ENCODE measurements at places on chromosomes 4 and X. TPM values are rescaled to one million over a fixed set of nuclear protein-coding genes. Genes with fewer than 3 reads are reported as not detected.

DNA sequence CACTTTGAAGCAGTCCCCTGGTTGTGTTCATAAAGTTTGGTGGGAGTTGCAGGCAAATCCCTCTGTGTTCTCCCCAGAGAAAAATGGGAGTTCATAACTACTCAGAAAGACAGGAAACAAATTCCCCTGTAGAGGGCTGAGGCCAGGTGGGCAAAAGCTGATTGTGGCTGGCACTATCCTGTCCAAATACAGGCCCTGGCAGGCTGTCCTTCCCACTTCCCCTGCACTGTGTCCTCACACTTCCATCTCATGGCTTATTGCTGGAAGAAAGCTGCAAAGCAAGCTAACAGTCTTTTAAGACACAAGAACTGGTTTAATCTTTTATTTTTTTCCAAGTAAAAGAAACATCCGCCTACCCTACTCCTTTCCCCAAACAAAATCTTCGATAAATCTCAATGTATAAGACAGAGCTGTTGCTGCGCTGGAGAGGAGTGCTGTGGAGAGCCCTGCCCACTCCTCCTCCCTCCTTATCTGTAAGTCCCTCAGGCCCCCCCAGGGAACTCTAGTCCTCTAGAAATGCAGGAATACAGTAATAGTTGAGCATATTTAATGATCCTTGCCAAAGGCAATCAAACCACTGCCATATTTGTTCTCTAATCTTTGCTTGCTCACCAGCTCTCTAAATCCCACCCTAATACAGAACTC is 14.0 kb downstream of the TAPT1 start:
- peaks cover 5% of the 10 kb centered on the region for H3K36me3 ChIP-seq
- no peak for DNase-seq
- no peak overlapping the region for H3K27ac ChIP-seq

GRCh38 chrX:115362334-115363095 is 73.0 kb downstream of the LUZP4 start:
- no peaks in the 10 kb centered on the region for H3K36me3 ChIP-seq
- H3K4me3 ChIP-seq, result no peak overlapping the region
- peak; percentile 61 for DNase-seq
- H3K27ac ChIP-seq, result no peak overlapping the region
- H3K27me3 ChIP-seq, result no peaks in the 10 kb centered on the region

DNA sequence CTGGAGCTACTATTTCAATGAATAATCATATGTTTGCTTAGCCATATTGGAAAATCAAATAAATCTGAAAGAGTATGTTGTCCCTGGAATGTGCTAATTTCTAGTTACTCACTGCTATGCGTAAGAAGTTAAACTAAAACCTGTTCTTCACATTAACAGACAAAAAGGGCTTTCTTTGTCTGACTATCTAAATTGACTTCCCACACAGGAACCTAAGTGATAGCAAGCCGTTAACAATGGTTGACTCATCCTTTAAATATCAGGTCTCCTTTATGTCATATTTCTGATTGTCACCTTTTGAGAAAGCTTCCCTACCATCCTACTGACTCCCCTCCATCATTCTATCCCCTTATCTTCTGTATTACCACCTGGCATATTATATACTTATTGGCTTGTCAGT is 81.4 kb downstream of the AMELX start:
- no peaks in the 10 kb centered on the region for H3K4me1 ChIP-seq
- H3K36me3 ChIP-seq, result no peaks in the 10 kb centered on the region
- no peak for DNase-seq
- no peak overlapping the region for H3K27ac ChIP-seq

DNA sequence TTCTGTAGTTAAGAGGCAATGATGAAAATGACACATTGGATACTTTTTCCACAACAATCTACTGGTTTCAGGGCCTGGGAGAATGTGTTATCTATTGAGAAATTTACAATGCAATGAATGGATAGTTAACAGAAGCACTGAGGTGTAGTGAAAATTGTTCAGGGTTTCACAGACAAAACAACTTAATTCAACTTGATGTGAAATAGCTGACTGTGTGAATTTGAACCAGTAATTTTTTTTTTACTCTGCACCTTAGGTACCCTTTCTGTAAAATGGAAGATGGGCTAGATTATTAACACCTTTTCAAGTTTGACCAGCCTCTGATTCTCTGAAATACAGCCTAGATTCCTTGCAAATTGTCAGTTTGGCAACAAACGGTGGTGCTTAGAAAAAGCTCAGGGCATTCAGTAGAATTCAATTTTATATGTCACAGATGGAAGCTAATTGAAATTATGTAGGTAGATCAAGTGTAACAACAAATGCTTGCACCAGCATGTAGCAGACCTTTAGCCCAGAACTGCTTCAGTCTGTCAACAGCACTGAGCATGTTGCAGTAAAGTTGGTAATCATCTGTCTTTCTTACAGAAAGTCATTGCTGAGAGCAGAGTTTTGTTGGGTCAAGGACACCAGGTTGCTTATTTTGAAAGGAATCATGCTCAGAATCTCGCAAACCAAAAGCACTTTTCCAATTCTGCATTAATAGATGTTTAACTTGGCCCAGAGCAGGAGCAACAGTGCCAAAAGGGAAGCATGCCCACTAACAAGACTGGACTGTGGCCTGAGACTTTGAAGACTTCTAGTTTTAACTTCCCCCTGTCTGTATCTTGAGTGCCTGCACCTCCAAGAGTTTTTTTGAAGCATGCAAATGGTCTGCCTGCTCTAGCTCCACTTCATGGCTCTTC is 526.6 kb downstream of the PACRGL start:
- H3K27ac ChIP-seq, result no peak overlapping the region
- no peaks in the 10 kb centered on the region for H3K36me3 ChIP-seq
- no peaks in the 10 kb centered on the region for H3K4me1 ChIP-seq
- H3K4me3 ChIP-seq, result no peak overlapping the region
- H3K27me3 ChIP-seq, result no peaks in the 10 kb centered on the region

GRCh38 chrX:153061732-153062131 is 5.5 kb downstream of the PNMA3 start:
- H3K36me3 ChIP-seq, result no peaks in the 10 kb centered on the region
- no peak overlapping the region for H3K4me3 ChIP-seq
- H3K4me1 ChIP-seq, result no peaks in the 10 kb centered on the region

GRCh38 chr4:111775556-111776297 is 369.5 kb upstream of the FAM241A start:
- no peaks in the 10 kb centered on the region for H3K27me3 ChIP-seq
- H3K27ac ChIP-seq, result no peak overlapping the region
- no peak overlapping the region for H3K4me3 ChIP-seq
- H3K4me1 ChIP-seq, result no peaks in the 10 kb centered on the region

- no peak overlapping the region for H3K27ac ChIP-seq
- DNase-seq, result peak; percentile 57
- no peaks in the 10 kb centered on the region for H3K27me3 ChIP-seq
- no peaks in the 10 kb centered on the region for H3K4me1 ChIP-seq
These were observed 38.9 kb downstream of the CNGA2 start for GRCh38 chrX:151773434-151773833.

DNA sequence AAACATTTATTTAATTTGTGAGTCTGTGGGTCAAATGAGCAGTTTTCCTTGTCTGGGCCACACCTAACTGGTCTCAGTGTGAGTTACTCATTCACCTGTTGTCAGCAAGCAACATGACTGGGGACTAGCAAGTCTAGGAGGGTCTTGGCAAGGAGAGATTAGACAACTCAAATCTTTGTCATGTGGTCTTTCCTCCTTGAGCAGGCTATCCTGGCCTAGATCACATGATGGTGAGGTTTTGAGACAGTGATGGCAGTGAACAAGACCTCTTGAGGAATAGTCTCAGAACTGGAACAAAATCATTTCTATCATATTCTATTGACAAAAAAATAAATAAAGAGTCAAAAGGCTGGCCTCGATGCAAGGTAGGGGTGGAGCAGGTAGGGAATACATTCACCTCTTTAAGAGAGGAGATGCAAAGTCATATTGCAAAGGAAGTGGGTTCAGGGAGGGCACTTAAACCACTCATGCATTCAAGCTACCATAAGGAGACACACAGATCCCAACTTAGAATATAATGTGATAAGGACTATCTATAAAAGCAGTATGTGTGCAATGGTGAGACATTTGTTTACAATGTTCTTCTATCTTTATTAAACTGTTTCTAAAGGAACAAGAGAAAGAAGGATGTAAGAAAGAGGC is 135.7 kb downstream of the ZNF330 start:
- H3K27me3 ChIP-seq, result no peaks in the 10 kb centered on the region
- no peak for DNase-seq
- no peak overlapping the region for H3K4me3 ChIP-seq
- no peaks in the 10 kb centered on the region for H3K36me3 ChIP-seq

GRCh38 chr4:75498041-75498440 is 16.2 kb downstream of the RCHY1 start:
- no peak for DNase-seq
- H3K27ac ChIP-seq, result no peak overlapping the region
- H3K36me3 ChIP-seq, result peaks cover 65% of the 10 kb centered on the region
- no peaks in the 10 kb centered on the region for H3K27me3 ChIP-seq

DNA sequence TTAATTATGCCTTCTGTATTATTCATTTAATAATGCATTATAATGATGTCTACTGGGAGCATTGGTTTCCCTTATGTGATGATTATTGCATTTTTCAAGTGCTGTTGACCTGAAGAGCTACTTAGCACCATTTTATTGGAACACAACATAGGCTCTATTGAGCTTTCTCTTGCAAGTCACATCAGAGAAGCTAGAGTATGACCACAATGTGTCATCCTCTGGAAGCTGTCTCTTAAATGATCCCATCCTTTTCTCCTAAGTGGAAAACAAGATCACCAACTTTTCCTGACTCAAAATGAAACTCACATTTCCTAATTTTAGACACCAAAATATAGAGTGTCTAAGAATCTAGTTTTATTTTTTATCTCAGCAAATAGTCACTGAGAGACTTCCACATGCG is 1451.9 kb downstream of the PCDH7 start:
- no peaks in the 10 kb centered on the region for H3K27me3 ChIP-seq
- no peaks in the 10 kb centered on the region for H3K36me3 ChIP-seq
- no peak overlapping the region for H3K4me3 ChIP-seq
- no peak overlapping the region for H3K27ac ChIP-seq
- H3K4me1 ChIP-seq, result no peaks in the 10 kb centered on the region
- no peak for DNase-seq

GRCh38 chr4:138178566-138178965 is 63.6 kb downstream of the SLC7A11 start:
- no peak overlapping the region for H3K27ac ChIP-seq
- no peak overlapping the region for H3K4me3 ChIP-seq
- no peak for DNase-seq
- no peaks in the 10 kb centered on the region for H3K27me3 ChIP-seq
- no peaks in the 10 kb centered on the region for H3K4me1 ChIP-seq

- no peak overlapping the region for H3K4me3 ChIP-seq
- no peak for DNase-seq
- H3K4me1 ChIP-seq, result no peaks in the 10 kb centered on the region
- H3K36me3 ChIP-seq, result no peaks in the 10 kb centered on the region
These were observed 1540.0 kb upstream of the PABPC4L start for GRCh38 chr4:135741583-135741982.

DNA sequence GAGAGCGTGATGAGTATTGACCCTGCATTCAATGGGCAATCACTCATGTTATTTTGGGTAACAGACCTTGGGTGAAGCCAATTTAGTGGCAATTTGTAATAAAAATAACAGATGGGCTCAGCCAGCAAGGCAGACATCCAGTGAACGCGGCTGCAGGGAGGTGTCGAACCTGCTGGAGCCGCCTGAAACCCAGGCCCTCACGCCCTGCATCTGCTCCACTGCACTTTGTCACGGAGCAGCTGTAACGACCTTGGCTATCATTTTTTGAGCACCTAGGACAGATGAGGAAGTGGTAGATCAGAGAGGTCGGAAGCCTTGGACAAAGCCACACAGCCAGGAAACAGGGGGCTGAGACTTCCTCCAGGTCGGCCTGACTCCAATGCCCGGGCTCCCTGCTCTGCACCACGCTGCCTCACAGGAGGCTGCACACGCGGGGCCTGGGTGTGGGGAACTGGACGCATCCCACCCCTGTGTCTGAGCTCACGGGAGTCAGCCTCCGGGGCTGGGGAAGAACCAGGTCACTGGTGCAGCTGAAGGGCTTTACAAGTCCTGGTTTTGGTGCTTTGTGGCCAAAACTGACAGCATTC is 19.4 kb downstream of the HMX1 start:
- DNase-seq, result no peak
- peaks cover 79% of the 10 kb centered on the region for H3K27me3 ChIP-seq
- H3K4me1 ChIP-seq, result no peaks in the 10 kb centered on the region
- no peak overlapping the region for H3K27ac ChIP-seq
- H3K4me3 ChIP-seq, result no peak overlapping the region

DNA sequence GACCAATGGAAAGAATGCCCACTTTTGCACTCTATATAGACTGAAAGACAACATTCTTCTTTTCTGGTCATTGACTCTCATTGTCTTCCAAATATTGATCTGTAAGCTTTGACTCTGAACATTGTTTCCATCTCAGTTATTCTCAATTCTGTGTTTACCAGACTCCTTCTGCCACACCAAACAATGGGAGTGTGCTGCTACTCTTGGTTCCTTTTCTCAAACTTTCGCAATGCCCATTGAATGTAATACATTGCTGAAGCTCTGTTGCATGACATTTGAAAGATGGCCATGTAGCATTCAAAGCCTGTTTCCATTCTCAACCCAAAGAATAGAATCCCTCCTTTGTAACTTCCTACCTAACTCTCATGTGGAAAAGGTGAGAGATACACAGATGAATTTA is 136.2 kb downstream of the BTC start:
- H3K4me1 ChIP-seq, result no peaks in the 10 kb centered on the region
- no peaks in the 10 kb centered on the region for H3K27me3 ChIP-seq

- H3K27ac ChIP-seq, result no peak overlapping the region
- H3K4me1 ChIP-seq, result no peaks in the 10 kb centered on the region
- peaks cover 64% of the 10 kb centered on the region for H3K36me3 ChIP-seq
These were observed 3.3 kb downstream of the RPS4X start for GRCh38 chrX:72273718-72274117.

DNA sequence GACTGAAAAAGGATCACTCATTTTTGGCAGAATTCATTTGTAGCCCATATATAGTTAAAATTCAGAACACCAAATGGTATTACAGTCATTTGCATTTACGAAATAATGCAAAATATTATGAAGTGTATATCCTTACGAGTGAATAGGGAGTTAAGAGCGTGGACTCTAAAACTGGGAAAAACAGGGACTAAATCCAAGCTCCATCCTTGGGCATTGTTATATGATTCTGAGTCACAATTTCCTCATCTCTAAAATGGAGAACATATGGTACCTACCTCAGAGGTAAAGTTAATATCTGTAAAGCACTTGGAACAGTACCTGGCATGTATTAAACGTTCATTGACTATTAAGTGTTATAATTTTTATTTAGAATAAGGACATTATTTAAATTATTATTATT is 106.3 kb downstream of the ZAR1 start:
- no peak overlapping the region for H3K4me3 ChIP-seq
- DNase-seq, result no peak
- no peak overlapping the region for H3K27ac ChIP-seq
- peaks cover 3% of the 10 kb centered on the region for H3K4me1 ChIP-seq

TCEANC gene
- total RNA-seq, result 2.4 TPM

TMEM156 gene
- not detected for total RNA-seq

KLB gene
- total RNA-seq, result 0.07 TPM

CTAG2 gene
- not detected for total RNA-seq

ESX1 gene
- not detected for total RNA-seq

GAGE12H gene
- not detected for total RNA-seq

RAB39B gene
- 4.8 TPM for total RNA-seq

PNCK gene
- total RNA-seq, result 2.8 TPM

DAPP1 gene
- total RNA-seq, result not detected

Measured in endodermal cell (in vitro differentiated cells).